Kidney (tissue), 22 donors: ENCODE measurements at places on chromosomes 7 and 10. TPM values are rescaled to one million over a fixed set of nuclear protein-coding genes. Genes with fewer than 3 reads are reported as not detected.

GPRIN2 gene
- 12.6 TPM for total RNA-seq

- H3K27me3 ChIP-seq: no peaks in the 10 kb centered on the region
- DNase-seq: peak; percentile 28
- no peak overlapping the region for H3K4me3 ChIP-seq
- no peaks in the 10 kb centered on the region for H3K4me1 ChIP-seq
Observed at GRCh38 chr7:129213828-129214227, 11.0 kb upstream of the AHCYL2 start.

DNA sequence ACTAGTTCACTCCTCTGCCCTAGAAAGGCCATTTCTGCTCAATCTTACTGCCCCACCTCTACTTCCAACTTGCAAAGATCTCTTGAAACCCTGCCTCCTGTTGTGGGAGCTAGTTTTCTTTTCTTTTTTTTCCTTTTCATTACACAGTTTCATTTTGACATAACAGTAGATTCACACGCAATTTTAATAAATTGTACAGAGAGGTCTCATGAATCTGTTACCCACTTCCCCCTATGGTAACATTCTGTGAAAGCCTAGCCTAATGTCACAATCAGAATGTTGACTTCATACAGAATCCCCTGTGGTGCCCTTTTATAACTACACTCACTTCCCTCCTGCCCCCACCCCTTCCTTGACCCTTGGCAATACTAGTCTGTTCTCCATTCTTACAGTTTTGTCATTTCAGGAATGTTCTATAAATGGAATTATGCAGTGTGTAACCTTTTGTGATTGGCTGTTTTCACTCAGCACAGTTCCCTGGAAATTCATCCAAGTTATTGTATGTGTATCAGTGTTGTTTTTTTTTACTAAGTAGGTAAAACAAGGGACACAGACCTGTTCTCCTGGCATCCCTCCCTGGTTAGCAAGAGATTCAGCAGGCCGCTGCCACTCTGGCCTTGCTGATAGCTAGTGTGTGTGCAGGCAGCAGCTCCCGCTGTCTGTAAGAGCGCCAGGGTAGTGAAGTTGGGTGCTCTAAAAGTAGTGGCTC, 21.5 kb downstream of the CHST3 start:
- H3K27ac ChIP-seq: peak overlapping the region; percentile 36
- DNase-seq: no peak
- peaks cover 20% of the 10 kb centered on the region for H3K4me1 ChIP-seq

DNA sequence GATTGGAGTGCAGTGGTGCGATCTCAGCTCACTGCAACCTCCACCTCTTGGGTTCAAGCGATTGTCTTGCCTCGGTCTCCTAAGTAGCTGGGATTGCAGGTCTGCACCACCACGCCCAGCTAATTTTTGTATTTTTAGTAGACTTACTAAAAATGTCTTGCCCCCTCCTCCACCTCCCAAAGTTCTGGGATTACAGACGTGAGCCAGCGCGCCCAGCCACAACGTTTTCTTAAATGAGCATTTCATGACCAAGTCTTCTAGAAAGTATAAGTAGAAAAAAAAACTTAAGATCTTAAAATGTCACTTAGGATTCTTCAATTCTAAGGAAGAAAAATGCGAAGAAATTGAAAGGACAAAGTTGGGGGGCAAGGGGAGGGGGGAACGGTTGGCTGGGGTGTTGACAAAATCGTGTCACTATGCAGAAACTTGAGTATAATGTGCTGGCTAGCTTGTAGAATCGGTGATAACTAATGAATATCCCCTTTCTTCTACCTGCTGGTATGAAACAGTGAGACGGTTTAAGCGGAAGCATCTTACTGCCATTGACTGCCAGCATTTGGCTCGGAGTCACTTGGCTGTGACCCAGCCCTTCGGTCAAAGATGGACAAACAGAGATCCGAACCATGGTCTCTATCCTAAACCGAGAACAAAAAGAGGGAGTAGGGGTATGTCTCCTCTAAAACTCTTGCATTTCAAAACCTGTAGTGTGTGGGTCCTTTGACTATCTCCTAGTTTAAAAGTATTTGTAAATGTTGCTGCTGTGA, 12.7 kb downstream of the FBH1 start:
- H3K36me3 ChIP-seq: peaks cover 6% of the 10 kb centered on the region
- DNase-seq: no peak
- H3K4me3 ChIP-seq: no peak overlapping the region
- no peaks in the 10 kb centered on the region for H3K4me1 ChIP-seq

- peak within 1 kb of the TSS; percentile 100 for H3K27ac ChIP-seq
- H3K27me3 ChIP-seq: no peaks in the 10 kb centered on the region
- no peaks in the 10 kb centered on the region for H3K36me3 ChIP-seq
- peaks cover 5% of the 10 kb centered on the region for H3K4me1 ChIP-seq
- H3K4me3 ChIP-seq: peak within 1 kb of the TSS; percentile 68
Observed at GRCh38 chr10:97318772-97319651, at the start of gene FRAT1. FRAT1 (plus strand) TSS chr10:97319271; CDS start chr10:97319454, 183 bp downstream.

DNA sequence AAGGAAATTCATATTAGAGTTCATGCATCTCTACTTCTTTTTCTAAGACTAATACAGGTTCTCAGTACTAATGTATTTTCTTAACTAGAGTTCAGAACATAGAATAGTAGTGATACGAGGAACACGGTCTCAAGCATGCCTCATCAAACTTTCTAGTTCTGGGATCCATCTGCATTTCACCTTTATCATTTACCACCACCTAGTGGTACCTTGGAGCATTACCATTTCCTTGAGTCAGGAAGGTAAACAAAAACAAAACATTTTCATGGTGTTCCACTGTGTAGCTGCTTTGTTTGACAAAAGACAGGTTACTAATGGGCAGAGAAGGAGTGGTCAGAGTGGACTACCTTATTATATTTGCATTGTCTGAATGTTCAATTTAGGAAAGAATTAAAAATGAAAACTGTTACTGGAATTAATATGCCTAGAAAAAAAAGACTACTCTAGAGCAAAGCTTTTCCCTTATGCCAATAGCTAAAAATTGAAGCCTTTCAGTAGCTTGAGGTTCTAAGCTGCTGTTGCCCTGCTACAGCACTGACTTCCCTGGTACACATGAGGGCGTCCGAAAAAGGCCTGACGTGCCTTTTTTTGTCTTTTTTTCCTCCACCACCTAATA, 44.5 kb downstream of the STARD3NL start:
- no peaks in the 10 kb centered on the region for H3K4me1 ChIP-seq
- peaks cover 31% of the 10 kb centered on the region for H3K36me3 ChIP-seq
- no peak overlapping the region for H3K27ac ChIP-seq
- DNase-seq: peak; percentile 79
- no peaks in the 10 kb centered on the region for H3K27me3 ChIP-seq
- H3K4me3 ChIP-seq: no peak overlapping the region
